ENCODE measurements at places on chromosomes 1 and 21. TPM values are rescaled to one million over a fixed set of nuclear protein-coding genes. Genes with fewer than 3 reads are reported as not detected.

DNA sequence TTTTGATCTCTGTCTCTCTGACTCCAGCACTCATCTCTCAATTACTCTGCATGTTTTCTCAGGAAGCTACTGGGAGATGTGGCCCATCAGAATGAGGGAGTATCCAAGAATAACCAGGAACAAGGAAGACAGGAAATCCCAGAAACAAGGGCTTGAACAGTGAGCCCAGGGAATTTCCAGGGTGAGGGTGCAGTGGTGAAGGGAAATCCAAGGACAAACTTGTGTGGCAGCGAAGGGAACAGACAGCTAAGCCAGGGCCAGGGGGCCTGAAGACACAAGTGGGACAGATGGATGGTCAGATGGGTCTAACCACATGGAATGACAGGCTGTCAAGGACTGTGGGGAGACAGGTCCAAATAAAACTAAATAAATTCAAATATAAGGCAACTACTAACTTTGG is 121.8 kb upstream of the ERRFI1 start:
- no peak for DNase-seq

- DNase-seq, result no peak
Measured at GRCh38 chr1:111720977-111721786, 18.0 kb downstream of the INKA2 start.

GRCh38 chr1:232182236-232182635 is 447.7 kb downstream of the SIPA1L2 start:
- no peak for DNase-seq

The MYOG gene
- 0.20 TPM for polyA plus RNA-seq

DNA sequence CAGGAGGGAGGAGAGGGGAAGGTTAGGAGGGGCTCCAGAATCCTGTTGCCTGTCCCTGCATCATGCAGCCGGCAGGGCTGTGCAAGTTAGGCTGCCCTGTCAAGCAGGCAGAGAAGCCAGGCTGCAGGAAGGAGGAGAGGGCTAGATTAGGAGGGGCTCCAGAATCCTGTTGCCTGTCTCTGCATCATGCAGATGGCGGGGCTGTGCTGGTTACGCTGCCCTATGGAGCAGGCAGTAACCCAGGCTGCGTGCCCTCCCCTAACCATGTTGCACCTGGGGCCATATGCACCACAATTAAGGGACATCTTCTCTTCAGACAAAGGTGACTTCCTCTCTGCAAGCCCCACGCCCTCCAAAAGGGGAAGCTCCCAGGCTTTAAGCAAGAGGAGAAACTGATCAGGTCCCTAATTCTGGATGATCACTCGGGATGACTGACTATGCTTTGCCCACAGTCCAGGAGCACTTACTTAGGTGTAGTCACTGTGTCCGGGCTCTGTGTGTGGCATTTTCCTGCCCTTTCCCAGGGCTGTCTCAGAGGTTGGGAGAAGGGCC is 457.4 kb downstream of the SETD4 start:
- DNase-seq, result no peak

- no peak for DNase-seq
Measured at GRCh38 chr1:75673885-75674284, 50.6 kb upstream of the ACADM start.

The NEGR1 gene
- polyA plus RNA-seq, result 3.5 TPM

The DENND2C gene
- 3.7 TPM for polyA plus RNA-seq

All from renal cortex interstitium (tissue), 15 donors.